ENCODE measurements at places on chromosomes 7 and 10.
A peak's percentile ranks its signal among the peaks of the same experiment; 100 is the strongest.

- DNase-seq: no peak
Observed at GRCh38 chr10:33483816-33484190, 149.3 kb upstream of the NRP1 start.

DNA sequence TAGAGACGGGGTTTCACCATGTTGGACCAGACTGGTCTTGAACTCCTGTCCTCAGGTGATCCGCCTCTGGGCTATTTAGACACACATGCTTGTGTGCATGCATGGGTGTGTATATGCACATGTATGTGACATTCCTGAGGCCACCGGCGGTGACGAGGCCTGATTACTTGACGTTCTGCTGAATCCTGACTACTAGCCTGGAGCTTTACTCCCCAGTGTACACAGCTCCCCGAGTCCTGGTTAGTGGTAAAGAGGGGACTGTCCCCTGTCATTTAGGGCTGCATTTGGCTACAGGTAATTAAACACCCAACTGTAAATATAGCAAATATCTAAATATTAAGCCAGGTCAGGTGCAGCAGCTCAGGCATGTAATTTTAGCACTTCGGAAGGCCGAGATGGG, 14.2 kb downstream of the GTF2IRD1 start:
- no peak for DNase-seq

GRCh38 chr10:48465860-48466521, 138.9 kb downstream of the ARHGAP22 start:
- DNase-seq: no peak

- no peak for DNase-seq
Observed at GRCh38 chr7:38281266-38281665, 7.8 kb upstream of the TARP start.

DNA sequence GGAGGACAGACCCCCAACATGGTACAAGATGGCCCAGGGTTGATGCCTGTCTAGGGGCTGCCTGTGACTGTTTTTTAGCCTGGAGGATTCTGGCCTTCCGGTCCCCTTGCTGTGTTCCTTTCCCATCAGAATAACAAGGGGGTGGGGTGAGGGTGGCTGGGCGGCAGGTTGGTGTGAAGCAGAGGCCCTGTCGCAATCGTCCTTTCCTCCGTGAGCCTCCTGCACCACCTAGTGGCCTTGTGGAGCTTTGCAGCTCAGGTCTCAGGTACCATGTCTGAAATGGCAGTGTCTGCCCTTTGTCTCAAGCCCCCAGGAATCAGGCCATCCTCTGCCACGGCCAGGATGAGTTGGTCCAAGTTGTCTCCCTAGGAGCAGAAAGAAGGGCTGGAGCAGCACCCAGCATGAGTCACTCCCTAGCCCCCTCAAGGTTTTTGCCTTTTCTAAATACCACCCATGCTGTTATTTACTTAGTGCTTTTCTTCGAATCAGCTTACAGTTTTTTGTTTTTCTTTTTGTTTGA, 24.2 kb downstream of the TACR2 start:
- DNase-seq: peak; percentile 77

DNA sequence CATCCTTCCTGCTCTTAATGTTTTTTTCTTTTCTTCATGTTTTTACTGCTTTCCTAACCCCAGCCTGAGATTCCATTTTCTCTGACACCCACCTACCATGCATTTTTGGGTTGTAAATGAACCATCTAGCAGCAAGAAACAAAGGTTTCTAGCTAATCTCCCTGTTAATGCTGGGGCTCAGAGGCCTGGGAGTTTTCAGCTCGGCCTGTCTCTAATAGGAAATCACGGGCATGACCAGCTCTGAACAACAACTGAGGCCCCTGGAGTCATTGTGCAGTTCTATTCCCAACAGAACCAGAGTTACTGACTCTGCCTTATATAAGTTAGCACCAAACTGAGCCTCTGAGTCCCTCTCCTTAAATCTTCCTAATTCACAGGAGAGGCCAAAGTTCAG, 134.8 kb downstream of the CFAP58 start:
- DNase-seq: no peak

GRCh38 chr7:142553216-142553615, 196.1 kb upstream of the PRSS1 start:
- no peak for DNase-seq

DNA sequence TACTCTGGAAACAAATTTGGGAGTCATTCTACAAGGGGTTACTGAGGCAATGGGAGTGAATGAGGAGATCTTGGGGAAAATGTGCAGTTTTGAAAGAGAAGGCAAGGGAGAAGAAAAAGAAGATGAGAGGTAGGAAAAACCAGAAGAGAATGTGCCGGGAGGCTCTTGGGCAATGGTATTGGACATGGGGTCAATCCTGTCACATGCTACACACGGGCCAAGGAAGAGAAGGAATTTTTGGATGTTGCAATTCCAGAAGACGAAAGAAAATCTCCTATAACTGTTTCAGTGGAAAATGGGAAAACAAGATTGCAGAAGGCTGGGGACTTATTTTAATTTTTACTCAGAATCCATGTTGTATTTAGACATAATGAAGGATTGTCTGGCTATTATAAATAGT, 615.0 kb downstream of the PHTF2 start:
- DNase-seq: no peak

GRCh38 chr7:33186192-33186591, 56.8 kb downstream of the BBS9 start:
- DNase-seq: no peak

- peak; percentile 67 for DNase-seq
Observed at GRCh38 chr10:101467286-101467770, 113.4 kb downstream of the BTRC start.

- DNase-seq: no peak
Observed at GRCh38 chr10:91761721-91762120, 36.5 kb upstream of the TNKS2 start.

DNA sequence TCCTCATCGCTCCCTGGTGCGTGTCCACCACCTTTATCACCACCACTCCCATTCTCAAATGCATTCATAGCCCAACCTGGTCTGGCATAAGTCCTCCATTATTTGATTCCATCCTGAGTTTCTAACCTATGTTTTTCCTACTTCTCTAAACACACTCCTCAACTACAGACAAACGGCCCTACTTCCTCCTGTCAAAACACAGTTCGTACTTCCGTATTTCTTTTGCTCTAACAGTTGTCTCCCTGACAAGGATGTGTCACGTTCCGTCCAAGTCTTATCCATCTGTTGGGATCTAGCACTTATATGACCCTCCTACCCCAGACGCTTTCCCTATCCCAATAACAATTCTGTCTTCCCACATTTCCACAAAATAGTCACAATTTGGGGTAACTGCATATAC, 46.8 kb downstream of the DOCK4 start:
- no peak for DNase-seq

- no peak for DNase-seq
Observed at GRCh38 chr10:121667948-121668313, 69.7 kb upstream of the FGFR2 start.

- DNase-seq: no peak
Observed at GRCh38 chr10:86389441-86390193, 23.0 kb upstream of the GRID1 start.

GRCh38 chr10:7933262-7933661, 115.0 kb downstream of the TAF3 start:
- DNase-seq: no peak

GRCh38 chr7:122140918-122141317, 3.1 kb downstream of the AASS start:
- DNase-seq: no peak

GRCh38 chr10:93947055-93947454, 46.7 kb upstream of the PLCE1 start:
- no peak for DNase-seq

GRCh38 chr10:86387178-86387794, 20.7 kb upstream of the GRID1 start:
- no peak for DNase-seq

GRCh38 chr7:123622660-123623386, 21.2 kb downstream of the ASB15 start:
- peak; percentile 85 for DNase-seq

DNA sequence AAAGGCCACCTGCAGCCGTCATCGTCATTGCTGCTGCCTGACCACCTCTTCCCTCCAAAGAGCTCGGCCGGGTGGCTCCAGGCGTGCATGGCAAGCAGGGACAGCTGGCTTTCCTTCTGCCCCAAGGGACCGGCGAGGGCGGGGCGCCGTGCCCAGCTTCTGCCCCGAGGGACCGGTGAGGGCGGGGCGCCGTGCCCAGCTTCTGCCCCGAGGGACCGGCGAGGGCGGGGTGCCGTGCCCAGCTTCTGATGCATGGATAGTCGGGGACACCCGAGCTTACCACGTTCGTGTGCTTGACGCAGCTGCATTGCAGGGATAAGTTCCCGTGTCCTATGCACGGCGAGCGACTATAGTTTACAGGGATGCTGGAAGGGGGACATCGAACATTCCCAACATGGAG, 27.0 kb downstream of the CFAP46 start:
- peak; percentile 34 for DNase-seq

DNA sequence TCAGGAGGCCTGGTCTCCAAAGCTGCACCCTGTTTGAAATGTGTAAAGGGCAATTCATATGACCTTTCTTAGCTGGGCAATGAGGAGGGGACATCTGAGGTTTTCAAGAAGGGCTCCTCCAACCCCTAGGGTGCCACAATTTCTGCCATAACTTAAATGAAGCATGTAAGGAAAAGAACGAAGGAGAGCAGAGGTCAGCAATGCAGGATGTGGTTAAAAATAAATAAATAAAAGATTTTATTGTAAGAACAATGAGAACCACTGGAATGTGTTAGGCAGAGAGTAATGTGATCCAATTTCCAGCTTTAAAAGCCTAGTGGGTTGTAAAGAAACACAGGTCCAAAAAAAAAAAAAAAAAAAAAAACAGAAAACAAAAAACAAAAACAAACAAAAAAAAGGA, 673.1 kb downstream of the TNS3 start:
- DNase-seq: no peak

DNA sequence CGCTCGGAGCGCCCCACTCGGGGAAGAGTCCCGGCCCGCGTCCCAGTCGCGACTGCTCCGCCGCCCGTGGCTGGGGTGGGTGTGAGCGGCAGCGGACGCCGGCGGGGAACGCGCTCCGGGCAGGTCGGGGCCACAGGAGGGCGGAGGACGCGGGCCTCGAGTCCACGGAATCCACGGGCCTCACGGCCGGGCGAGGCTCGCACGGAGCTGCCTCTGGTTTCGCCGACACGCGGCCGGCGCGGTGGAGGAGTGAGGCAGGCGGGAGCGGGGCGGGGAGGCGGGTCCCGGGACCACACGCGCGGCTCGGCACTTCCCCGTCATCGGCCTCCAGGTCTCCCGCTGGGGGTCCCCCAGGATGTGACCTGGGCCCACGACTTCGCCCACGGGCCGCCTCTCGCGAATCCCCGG, 533 bp upstream of the NKX6-2 start:
- DNase-seq: no peak

- DNase-seq: no peak
Observed at GRCh38 chr10:110822712-110823311, 48.9 kb upstream of the PDCD4 start.

- DNase-seq: no peak
Observed at GRCh38 chr10:95221124-95221523, 27.1 kb downstream of the ACSM6 start.

- no peak for DNase-seq
Observed at GRCh38 chr10:88067737-88068136, 204.3 kb downstream of the PTEN start.

DNA sequence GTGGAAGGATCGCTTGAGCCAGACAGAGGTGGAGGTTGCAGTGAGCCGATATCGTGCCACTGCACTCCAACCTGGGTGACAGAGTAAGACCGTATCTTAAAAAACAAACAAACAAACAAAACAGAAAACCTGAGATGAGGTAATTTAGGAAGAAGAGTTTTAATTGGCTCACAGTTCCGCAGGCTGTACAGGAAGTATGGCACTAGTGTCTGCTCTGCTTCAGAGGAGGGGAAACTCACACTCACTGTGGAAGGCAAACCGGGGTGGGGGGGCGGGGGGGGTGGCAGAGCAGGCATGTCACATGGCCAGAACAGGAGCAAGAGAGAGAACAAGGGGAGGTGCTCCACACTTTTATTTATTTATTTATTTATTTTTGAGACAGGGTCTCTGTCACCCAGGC, 5.1 kb downstream of the UBE2D4 start:
- no peak for DNase-seq

- no peak for DNase-seq
Observed at GRCh38 chr10:17219024-17219423, 9.0 kb upstream of the VIM start.

- DNase-seq: no peak
Observed at GRCh38 chr7:70680743-70681468, 451.0 kb upstream of the GALNT17 start.

- DNase-seq: no peak
Observed at GRCh38 chr10:99672884-99673283, 13.6 kb downstream of the ENTPD7 start.

DNA sequence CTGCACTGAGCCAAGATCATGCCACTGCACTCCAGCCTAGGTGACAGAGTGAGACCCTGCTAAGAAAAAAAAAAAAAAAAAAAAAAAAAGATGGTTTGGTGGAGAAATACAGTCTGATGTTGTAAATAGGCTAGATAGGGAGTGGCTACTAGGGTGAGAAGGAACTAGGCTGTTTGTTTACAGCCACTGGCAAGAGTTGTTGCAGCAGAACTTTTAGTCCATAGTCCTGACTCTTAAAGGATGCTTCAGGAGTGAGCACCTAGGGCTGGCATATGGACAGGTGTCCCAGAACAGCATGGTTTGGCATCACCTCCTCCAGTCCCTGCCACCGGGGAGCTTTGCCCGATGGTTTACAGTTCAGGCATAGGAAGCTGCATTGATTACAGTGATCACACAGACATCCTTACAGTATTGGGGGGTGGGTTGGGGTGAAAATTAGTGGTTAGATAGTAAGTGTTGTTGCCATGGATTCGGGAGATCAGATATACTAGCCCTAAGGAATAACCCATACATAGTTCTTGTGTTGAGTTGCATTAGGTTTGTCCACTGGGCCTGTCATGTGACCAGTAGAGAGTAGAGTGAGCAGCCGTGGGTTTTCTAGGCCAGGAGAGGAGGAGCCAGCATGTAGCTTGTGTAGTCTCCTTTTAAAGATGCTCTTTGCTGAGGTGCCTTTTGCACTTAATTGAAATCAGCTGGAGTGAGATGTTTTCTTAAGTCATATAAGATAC, 35.9 kb downstream of the ZRANB1 start:
- DNase-seq: no peak

GRCh38 chr7:2970861-2971260, 72.8 kb downstream of the CARD11 start:
- no peak for DNase-seq

- no peak for DNase-seq
Observed at GRCh38 chr7:94298943-94299342, 95.8 kb upstream of the COL1A2 start.

- DNase-seq: no peak
Observed at GRCh38 chr10:62996925-62997324, 136.2 kb upstream of the NRBF2 start.

DNA sequence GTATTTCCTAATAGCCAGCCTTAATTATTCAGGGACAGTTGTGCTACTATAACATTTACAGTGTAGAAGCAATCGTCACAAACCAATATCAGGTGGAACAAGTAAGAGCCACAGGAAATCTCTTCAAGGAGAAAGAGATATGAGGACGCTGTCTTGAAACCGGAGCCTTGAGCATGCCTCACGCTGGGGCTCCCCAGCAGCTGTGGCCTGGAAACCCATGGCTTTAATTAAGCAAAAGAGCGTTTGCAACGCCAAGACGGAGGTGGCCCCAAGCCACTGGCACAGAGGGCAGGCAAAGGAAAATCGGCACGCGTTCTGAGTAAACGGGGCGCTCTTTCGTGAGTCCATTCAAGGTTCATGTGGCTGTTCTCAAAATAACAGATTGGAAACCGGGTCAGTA, 84.4 kb downstream of the C10orf90 start:
- DNase-seq: no peak

All from NCI-H1092 (cell line).